ENCODE measurements at places on chromosomes 7 and 10.

GRCh38 chr7:158992759-158993158 is 136.4 kb downstream of the DYNC2I1 start:
- DNase-seq: no peak

- DNase-seq: peak; percentile 87
Observed at GRCh38 chr10:36534471-36535002, 590.9 kb upstream of the ANKRD30A start.

DNA sequence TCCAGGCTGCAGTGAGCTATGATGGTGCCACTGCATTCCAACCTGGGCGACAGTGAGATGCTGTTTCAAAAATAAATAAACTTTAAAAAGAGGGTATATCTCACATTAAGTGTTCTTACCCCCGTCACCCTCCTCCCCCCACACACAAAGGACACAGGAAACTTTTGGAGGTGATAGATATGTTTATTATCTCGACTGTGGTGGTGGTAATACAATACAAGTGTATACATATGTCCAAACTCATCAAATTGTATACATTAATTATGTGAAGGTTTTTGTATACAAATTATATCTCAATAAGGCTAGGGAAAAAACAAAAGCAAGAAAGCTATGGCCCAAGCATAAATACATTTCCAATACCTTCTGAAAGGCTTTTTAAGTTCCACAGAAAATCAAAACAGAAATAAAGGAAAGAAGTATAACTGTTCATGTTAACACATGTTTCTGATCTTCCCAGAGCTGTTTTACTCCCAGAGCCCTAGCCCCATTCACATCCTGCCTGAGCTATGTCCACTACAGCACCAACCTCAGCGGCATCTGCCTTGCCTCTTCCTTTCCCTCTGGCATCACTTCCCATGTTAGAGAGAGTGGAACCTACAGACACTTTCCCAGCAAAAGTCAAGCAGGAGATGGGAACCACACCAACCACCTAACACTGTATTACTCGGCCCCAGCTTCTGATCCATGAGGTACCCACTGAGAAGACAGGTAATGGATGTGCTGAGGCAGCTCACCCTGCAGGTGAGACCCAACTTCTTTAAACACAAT is 48.1 kb downstream of the SGMS1 start:
- DNase-seq: no peak

DNA sequence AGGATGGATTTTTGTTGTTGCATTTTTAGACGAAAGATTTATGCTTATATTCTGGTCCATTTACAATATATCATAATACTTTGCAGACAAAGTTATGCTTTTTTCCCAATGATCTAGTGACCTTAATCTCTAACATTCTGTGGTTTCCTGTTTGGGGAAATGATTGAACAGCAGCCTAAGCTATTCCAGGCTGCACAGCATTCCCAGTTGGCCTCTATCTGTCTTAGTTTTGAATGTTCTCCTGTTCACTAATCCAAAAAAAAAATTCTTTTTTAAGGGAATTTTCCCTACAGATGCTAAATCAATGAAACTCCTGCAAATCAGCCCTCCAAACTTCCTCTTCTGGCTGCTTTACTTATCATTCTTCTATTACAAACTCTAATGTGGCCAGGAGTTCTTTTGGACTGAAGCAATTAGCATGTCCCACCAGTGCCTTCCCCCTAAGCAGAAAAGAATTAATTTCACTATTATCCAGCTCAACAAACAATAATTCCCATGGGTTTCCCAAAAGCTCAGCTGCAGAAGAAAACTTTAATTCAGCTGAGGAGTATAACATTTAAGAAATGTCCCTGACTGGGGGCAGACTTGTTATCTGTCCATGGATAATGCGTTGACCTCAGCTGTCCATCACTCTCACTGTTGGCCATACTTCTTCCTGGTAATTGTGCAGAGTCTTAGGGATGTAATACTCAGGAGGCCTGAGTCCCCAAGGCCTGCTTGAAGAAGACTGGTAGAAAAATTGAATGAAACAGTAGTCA is 81.9 kb upstream of the TRIL start:
- no peak for DNase-seq

Measured in fibroblast of gingiva (primary cell).